T-helper 2 cell (primary cell): ENCODE measurements at places on chromosomes 12 and 14.

DNA sequence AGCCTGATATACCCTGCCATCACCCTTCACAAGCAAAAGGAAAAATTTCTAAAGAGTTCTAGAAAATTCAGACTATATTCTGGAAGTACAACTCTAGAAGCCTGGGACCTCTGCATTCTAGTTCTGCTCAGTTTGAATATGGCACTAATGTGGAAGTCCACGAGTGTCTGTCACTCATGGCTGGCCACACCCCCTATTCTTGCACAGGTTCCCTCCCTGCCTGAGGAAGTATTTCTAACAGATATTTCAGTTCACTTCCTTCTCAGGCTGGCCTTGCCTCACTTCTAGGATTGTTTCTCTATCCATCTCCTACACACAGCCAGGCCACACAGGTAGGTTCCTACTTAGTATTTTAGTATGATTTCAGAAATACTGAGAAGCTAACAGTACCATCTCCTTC, 67.4 kb downstream of the PHLDA1 start:
- no peak for DNase-seq

GRCh38 chr12:47772094-47772660, 861 bp upstream of the SLC48A1 start:
- DNase-seq: no peak

DNA sequence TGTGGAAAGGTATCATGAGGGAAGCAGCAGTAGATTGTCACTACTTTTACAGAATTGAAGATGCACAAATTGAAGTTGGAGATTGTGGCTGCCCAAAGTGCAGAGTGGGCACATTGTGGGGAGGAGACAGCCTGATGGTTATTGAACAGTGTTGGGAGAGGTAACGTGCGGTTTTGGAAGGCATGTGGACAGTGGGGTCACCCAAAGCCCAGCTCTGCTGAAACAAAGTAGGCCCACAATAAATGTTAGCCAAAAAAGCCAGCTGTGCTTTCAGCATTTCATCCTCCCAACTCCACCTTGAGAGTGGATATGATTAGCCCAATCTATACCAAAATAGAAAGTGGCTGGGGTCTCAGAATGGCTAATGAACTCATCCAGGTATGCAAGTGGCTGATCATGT, 96.7 kb downstream of the TMX1 start:
- DNase-seq: no peak

DNA sequence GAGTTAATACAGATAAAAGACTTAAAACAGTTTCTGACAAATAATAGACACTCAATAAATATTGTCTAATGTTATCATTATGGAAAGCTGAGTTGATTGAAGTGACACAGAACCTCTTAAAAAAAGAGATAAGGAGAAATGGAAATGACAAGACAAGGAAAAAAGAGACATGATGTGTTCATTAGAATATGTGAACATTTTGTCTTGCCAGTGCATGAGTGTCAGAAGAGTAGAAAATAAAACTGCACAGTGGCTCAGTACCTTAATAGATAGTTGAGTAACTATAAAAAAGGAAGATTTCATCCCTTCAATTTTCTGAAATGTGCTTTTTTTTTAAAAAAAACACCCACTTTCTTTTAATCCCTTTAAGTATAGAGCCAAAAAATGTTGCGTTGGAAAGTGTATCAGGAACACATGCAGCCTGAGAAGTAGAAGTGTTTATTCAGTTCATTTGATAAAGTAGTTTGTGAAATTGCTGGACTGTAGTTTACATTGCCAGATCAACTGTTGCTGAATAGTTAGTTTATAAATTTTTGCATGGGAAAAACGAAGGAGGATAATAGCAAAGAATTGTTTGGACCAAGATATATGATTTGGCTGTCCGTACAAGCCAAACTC, 56.6 kb upstream of the ACSS3 start:
- no peak for DNase-seq

DNA sequence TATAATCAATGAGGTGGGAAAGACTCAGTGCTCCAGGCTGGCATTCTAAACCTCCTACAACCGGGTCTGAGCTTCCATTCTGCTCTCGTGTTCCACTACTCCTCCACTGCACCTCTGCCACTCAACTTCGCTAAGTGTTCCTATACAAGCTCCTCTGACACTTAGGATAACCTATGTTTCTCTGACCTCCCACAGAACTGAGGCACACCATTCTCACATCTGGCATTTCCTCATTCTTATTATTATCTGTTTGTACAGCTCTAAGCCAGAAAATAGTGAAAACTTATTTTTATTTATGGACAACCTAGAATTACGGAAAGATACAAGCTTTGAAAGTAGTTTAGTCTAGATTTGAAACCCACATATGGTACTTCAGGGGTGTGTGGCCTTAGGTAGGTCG, 127.0 kb downstream of the MED13L start:
- no peak for DNase-seq

DNA sequence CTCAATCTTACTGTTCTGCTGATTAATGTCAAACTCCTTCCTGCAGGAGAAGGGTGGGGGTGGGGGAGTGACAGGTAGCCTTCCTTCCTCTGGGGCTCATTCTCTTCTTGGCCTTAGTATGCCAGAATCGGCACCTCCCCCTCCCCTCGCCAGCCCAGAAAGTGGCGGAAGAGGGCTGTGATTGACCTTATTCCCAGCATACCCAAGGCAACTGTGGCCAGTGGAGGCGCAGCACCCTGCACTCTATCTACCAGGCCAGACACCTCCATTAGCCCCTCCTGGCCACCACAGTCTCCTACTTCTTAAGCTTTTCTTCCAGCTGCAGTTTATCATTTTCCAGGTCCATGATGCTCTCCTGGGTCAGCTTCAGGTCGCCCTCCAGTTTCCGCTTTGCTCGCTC, 15.5 kb downstream of the MYH6 start:
- DNase-seq: no peak
